OCI-LY7 (cell line): ENCODE measurements at places on chromosomes 7 and 10. TPM values are rescaled to one million over a fixed set of nuclear protein-coding genes. Genes with fewer than 3 reads are reported as not detected.
A peak's percentile ranks its signal among the peaks of the same experiment; 100 is the strongest.

NUTM2D gene
- total RNA-seq: 1.3 and 2.5 TPM in 2 replicates

AGR2 gene
- not detected in 2 replicates for total RNA-seq

TSPAN13 gene
- total RNA-seq: 12.2 and 14.1 TPM in 2 replicates

CALHM1 gene
- 0.13 and 0.18 TPM in 2 replicates for total RNA-seq

DNA sequence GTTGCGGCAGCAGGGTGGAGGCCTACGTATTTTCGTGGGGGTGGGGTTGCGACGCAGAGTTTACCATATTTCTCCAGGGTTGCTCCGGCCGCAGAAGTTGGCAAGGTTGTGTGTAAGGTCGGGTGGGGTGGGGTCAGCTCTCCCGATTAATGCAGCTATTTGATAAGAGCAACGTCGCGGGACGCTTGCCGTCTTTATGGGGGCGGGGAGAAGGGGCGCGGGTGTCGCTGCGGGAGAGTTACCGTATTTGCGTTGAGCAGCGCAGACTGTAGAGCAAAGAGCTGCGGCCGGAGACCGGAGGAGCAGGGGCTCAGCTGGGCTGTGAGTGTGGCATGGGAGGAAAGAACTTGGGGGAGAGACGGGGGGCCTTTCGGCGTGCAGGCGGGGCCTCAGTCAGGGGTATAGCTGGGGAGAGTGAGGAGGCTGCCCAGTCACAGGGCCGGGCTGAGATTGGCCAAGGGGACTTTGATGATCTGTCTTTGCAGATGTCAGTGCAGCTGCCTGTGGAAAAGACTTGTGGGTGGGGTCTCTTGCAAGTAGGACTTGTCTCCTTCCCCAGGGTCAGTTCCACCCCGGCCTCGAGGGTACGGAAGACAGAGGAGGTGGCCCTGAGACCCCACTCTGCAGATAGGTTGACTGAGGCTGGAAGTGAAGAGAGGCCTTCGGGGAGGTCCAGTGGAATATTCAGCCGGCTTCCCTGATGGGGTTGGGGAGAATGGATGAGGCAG lies 26.6 kb downstream of the ZNF775 start:
- DNase-seq: peak; percentile 64

- no peak for DNase-seq
Measured at GRCh38 chr10:60828489-60828852, 50.2 kb downstream of the CDK1 start.

DNA sequence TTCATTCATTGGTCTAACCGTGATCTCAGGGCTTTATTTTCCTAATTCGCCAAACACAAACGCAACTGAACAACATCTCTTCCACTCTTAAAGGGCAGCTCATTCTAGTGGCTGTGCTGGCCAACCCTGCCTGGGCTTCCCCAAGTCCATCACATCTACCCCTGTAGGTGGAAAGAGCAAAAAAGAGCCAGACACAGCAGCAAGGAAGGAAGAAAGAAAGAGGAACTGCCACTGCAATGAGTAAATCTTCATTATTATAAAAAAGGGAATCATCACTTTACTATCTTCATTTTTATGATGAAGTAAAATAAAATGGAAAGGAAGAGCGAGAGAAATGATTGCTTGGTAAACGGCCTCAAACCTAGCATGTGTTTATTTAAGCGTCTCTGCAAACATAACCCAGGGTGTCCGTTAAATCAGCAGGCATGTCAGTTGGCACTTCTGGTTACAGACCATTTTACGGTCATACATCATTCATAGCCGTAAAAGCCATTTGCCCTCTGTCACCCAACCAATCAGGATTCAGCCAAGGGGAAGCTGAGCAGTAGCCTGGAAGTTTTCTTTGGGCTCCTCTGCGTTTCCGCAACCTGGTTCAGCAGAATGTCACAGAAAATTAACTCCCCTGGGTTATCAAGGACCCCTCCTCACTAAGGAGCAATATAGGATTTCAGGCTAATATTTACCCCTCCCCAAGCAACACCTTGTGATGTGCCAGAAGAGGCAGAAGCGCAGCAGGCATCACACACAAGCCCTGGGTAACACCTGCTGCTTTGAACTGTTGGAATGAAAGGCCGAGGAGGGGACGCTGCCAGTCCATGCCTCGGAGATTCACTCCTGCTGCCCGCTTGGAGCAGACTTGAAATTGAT lies 234.0 kb downstream of the SNX10 start:
- DNase-seq: no peak

DNA sequence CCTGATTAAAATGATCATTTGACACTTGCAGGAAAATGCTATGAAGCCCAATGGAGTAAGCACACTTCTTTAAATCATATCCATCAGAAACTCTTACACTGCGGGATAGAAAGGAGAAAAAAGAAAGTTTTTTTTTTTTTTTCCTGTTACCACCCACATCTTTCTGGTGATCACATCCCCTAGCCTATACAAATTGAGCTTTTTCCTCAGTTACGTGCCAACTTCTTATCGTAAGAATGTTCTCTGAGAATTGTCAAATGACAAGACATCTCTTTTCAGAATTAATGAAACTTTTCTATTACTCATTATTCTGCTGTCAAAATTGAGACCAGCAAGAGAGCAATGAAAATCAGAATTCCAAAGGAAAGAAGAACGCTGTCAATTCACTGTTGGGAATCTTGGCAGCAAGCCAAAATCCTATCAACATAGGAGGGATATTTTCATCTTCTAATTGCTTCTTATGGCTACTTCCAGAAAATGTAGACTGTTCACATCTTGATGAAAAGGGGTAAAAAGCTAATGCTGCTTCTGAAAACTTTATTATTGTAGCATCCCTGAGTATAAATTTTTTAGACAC lies 179.5 kb downstream of the ADAM12 start:
- DNase-seq: no peak

DNA sequence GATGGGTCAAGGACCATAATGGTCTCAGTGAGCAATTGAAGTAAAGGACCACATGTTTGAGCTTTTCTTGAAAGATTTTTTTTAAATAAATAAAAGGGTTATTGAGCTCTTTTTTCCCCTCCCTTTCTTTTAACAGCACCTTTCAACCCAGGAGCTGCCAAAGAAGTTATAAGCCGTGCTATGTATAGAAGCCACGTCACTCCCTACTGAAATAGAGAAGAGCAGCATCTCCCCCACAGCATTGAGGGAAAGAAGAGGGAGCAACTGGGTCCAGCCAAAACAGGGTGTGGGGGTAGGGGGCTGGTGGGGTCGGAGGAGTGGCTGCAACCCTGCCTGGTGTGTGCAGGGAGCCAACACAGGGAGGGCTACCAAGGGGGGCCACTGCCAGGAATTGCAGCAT lies 227.2 kb downstream of the PLXNA4 start:
- DNase-seq: no peak
